ENCODE measurements at places on chromosomes 12 and 14.

DNA sequence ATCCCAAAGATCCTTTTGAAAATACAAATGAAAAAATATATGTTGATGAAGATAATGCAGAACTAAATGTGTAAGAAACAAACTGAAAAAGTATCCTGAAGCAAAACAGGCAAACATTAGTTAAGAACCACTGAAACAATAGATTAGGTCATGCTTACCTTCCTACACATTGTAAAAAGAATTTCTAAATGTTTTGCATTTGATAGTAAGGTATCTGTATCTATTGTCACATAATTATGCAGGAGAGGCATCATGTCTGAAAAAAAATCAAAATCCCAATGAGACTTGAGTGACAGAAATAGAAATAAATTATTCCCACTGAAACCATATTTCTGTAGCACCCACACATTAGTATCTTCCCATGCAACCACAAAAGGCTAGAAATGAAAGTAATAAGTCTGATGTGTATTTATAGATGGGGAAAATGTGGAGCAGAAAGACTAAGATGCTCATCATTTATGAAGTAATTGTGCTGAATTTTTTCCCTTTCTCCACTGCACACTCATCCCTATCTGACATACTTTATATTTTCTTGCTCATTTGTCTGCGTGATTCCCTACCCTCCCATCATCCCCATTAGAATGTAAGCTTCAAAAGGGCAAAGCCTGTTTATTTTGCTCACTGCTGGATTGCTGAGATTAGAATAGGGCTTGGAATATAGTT is 43.5 kb downstream of the IPO8 start:
- DNase-seq = no peak

DNA sequence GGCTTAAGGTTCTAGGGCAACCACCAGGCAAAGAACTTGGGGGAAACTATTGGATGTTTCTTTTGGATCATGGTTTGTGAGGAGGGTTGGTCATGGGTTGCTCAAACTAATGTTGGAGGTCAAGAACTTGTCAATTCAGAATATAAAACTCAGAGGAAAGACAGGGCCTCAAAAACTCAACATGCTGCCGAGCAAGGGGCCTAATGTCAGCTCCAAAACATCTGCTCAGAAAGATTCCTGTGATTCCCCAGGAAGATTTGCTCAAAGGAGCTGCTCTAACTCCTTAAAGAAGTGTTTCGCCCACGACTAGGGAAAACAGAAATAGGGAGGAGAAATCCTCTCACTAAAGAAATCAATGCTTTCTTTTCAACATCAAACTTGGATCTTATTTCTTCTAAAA is 3.7 kb upstream of the IGF1 start:
- DNase-seq = no peak

- no peak for DNase-seq
Observed at GRCh38 chr14:69716478-69717187, 50.3 kb upstream of the SRSF5 start.

DNA sequence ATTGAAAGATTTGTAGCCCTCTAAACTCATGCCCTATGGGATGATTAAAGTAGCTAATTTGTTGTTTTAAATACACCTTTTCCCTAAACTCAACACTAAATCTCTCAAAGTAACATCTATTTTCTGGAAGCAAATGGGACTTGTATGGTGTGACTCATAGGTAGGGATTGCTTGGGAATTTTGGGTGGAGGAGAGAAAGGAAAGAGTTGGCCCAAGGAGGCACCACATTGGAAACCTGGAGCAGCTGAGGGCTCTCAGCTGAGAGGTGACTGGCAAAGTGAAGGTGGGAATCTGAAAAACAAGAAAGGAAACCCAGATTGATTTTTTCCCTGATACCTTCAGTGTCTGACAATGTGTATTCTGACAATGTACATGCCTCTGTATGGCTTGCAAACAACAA is 114.8 kb upstream of the PRICKLE1 start:
- DNase-seq = no peak

- DNase-seq = no peak
Observed at GRCh38 chr12:58452546-58452945, 467.8 kb downstream of the LRIG3 start.

DNA sequence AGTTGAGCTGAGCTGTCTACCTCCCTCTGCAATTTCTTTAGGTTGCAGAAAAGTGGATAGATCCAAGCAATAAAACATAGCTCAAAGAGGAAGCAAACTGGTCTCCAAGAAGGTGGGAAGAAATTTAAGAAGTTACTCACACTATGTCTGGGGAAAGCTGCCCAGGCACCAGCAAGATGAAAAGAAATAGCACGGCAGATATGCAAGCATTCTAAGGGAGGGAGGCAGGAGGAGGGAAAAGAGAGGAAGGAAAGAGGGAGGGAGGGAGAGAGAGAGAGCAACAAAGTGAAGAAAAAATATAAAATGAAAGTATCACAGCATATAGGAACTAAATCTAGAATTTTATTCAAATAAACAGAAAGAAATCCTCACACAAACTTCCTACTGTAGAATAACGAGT is 240.7 kb downstream of the APAF1 start:
- no peak for DNase-seq

DNA sequence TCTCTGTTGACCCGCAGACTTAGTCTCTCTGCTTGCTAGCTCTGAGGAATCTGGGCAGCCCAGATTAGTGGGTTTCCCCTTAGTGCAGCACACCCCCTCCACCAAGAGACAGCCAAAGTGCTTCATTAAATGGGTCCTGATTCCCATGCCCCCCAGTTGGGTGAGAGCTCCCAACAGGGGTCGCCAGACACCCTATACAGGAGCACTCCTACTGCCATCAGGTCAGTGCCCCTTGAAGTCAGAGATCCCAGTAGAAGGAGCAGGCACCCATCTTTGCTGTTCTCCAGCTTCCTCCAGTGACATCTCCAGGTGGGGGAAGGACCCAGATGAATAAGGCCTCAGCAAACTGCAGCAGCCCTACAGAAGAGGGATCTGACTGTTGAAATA is 36.7 kb upstream of the C14orf132 start:
- no peak for DNase-seq

GRCh38 chr14:64221391-64222003 is 72.7 kb downstream of the ESR2 start:
- DNase-seq = no peak

DNA sequence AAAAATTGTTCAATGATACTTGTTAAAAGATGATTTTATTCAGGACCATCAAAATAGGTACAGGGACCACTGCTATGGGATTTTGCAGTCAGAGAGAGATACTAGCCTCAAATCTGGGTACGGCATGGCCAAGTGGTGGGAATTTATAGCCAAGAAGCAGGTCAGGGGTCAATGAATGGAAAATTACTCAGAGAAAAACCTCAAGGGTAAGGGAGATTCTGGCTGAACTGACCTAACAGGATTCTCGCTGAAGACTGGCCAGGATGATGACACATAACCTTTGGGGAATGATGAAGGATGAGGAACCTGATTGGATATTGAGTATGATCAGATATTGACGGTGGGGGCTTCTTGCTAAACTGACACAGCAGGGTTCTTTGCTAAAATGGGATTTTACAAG is 32.7 kb downstream of the DEPDC4 start:
- DNase-seq = no peak

DNA sequence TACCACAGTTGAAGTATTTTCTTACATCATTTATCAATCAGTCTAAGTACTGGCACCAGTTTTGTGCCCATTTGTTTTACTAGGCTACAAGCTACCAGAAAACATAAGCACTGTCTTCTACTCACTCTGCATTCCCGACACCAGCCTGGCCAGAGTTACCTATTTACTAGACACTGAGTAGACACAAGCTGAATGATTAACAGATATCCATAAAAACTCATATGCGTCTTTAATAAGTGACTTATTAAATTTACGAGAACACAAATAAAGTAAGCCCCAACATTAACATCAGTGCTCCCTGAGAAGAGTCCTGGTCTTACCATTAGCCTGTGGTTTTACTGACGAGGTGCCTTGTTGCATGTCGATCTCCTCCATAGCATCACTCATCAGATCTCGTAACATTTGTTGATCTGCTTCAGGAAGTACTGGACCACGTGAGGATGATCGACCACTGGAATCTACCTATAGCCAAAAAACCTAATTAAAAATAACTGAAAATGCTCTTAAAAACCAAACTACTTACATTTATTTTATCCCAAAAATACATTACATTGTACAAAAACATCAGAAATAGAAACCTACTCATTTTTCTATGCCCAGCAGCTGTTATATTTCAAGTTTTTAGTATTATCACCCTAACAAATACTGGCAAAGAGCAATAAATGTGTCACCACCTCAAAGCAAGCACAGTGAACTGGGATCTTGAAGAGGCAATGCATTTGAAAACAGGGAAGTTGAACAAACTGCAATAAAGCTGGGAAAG is 53.3 kb downstream of the BDKRB1 start:
- no peak for DNase-seq

DNA sequence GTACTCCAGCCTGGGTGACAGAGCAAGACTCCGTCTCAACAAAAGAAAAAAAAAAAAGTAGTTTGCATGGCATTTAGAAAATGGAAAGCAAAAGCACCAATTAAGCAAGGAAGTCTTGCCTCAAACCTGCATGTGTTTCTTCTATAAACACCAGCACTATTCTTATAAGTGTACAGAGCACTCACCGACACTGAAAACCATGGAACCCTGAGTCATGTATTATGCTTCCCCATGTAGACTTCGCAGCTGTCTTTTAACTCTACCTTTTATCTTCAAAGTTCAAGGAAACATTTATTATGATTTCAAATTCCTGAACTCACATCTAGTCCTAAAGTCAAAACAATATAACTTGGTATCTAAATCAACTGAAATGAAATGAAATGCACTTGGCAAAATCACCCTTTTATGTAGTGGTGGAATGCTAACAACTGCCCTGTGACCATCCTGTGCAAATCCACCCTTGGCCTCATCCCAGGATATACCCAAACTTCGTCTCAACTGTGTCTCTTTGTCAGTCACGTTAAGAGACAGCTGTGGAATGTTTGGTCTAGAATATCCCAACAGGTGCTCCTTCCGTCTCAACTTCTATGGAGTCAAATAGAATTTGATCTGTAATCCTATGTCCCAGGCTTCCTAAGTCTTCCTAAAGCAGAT is 4.8 kb downstream of the BCAT1 start:
- no peak for DNase-seq

DNA sequence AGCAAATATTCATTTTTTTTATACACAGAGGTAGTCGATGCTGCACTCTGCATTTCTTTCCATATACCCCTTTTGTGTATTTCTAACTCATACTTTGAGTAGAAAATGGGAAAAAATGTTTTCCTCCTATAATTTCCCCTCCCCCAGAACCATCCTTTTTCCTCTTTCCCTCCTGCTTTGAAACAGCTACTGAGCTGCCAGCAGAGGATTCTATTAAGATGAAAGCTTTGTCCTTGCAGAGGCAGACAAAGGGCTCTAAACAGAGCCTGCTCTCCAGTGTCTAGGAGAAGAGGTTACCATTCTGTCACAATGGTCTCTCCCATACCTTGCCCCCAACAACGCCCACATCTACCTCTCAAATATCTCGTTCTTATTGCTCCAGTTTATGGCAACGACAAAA is 74.6 kb upstream of the OSBPL8 start:
- no peak for DNase-seq

DNA sequence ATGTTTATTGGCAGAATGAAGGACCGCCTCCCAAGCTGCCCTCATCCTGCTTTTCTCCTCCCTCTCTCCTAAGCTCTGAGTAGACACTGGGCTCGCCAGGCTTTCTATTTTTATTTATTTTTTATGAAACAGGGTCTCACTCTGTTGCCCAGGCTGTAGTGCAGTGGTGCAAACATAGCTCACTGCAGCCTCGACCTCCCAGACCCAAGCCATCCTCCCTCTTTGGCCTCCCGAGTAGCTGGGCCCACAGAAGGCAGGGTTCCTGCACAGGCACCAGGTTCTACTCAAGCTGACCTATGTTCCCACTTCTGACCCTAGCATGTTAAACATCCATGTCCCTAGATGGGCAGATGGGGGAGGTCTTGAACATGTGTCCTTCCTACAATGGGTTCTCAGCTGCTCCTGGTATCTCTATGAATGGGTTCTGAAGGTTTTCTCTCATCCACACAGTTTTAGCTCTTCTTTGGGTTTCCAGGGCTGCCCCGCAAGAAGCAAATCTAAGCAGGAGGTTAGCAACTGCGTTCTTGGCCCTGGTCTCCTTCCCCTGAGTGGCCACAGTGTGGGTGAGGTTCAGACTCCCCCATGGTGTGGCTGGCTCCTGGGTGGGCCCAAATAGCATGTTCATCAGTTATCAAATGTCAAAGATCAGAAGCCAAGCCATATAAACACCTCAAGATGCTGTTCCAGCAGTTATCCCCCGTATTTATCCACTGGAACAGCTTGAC is 167.3 kb downstream of the ZFP36L1 start:
- no peak for DNase-seq

GRCh38 chr12:125503128-125503527 is 437.9 kb downstream of the AACS start:
- DNase-seq = peak; percentile 79

- DNase-seq = no peak
Observed at GRCh38 chr12:91478500-91478899, 295.9 kb upstream of the DCN start.

GRCh38 chr12:32104572-32105355 is 1.9 kb upstream of the BICD1 start:
- DNase-seq = no peak

- no peak for DNase-seq
Observed at GRCh38 chr12:1080520-1081223, 89.6 kb downstream of the ERC1 start.

DNA sequence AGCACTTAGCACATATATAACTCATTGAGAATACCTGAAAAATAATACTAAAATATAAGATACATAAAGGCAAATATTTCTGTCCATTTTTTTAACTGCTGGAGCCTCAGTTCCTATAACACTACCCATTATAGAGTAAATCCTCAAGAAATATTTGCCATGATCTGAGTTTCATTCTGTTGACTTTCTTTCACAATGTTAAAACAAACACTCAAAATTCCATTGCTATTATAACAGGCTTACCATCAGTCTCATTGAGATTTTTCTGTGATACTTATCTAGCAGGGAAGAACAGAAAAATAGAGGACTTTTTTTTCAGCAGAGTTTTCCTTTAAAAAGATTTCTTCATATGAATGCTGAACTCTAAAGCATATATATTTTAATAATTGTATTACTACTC is 24.5 kb downstream of the LMO3 start:
- no peak for DNase-seq

- no peak for DNase-seq
Observed at GRCh38 chr12:122203301-122204166, at the start of gene B3GNT4. Gene B3GNT4, plus strand, starts transcription at chr12:122203709. Its CDS starts 910 bp downstream, at chr12:122204619.

DNA sequence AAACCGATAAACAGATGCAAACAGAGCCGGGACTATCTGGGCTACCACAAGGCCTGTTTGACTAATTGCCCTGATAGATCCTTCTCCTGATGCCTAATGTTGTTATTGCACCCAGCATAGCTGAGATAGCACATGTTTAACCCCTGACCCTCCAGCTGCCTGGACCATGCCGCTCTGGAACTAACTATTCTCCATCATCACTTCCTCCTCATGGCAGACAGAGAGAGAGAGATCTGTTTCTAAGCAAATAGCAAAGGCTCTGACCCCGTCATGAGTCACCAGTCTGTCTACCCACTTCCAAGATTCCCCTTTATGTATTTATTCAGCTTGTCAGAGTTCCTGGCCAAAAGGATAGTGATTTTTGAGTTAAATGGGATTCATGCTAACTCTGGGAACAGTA is 58.2 kb upstream of the FLRT2 start:
- no peak for DNase-seq

GRCh38 chr14:78403278-78403815 is 233.2 kb downstream of the NRXN3 start:
- DNase-seq = no peak

Data from neuronal stem cell (in vitro differentiated cells).